ENCODE measurements at places on chromosomes 3 and 15.

DNA sequence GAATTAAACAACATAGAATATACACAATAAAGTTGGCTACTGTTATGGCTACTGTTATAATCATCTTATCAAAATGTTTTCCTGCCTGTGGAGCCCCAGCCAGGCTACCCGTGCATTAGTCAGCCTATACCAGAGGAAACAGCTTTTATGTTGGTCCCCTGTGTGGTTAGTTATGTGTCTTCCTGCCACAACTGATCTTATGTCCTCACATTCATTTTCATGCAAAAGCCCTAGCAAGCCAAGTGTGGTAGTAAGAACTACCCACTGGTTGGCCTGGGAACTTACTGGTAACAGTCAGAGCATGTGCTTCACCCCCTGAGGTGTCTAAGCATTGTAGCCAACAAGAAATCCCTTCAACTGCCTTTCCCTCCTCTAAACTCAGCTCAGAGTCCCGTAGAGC lies 21.8 kb downstream of the MGLL start:
- DNase-seq: peak; percentile 60

DNA sequence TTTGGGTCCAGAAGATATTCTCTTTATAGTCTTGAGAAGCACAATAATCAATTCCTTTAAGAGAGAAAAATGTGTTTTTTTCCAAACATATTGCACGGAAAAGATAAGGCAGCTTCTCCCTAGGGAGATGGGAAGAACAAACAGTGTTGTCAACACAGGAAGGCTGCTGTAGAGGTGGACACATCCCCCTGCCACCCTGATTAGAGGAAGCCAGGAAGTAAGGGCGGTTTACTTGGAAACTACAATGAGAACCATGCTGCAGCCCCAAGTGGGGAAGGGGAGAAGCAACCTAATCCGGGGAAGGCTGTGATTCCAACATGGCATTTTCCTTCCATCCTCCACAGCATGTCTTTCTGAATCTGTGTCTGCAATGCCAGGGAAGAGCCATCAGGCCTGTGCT lies 256.9 kb upstream of the TGFBR2 start:
- DNase-seq: no peak

- no peak for DNase-seq
Observed at GRCh38 chr3:183117056-183117455, 17.8 kb upstream of the MCCC1 start.

DNA sequence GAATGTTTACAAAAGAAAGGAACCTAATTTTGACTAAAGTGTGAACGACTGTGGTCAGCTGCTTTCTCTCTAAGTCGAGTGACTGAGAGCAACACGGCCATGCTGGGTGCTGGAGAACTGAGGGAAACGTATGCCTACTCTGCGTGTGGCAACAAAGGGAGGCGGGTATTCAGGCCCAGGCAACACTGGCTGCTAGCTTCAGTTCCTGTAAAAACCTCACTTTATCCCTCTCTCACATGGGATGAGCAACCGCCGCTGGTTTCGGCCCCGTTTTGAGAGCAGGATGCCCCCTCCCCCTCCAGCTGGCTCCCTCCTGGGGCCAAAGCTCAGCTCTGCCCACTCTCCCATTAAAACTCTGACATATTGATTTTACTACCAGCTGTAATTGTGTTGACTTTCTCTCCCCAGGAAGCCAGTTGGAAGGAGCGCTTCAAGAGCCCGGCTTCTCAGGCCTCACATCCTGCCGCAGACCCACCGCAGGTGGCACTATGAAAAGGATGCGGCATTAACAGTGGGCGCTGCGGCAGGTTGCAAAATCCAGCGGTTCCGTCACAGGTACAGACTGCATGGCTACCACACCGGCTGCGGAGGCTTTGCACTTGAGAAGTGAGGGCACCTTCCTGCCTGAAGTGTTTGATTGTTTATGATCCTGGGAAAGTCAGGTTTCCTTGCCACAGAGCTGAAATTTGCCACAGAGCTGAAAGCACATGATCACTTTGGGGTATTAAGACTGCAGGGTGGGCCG lies 12.7 kb downstream of the PLXND1 start:
- DNase-seq: peak; percentile 37

GRCh38 chr3:31433679-31433992 lies 99.1 kb upstream of the STT3B start:
- no peak for DNase-seq

- DNase-seq: no peak
Observed at GRCh38 chr3:9696480-9697220, 7.0 kb upstream of the CPNE9 start.

DNA sequence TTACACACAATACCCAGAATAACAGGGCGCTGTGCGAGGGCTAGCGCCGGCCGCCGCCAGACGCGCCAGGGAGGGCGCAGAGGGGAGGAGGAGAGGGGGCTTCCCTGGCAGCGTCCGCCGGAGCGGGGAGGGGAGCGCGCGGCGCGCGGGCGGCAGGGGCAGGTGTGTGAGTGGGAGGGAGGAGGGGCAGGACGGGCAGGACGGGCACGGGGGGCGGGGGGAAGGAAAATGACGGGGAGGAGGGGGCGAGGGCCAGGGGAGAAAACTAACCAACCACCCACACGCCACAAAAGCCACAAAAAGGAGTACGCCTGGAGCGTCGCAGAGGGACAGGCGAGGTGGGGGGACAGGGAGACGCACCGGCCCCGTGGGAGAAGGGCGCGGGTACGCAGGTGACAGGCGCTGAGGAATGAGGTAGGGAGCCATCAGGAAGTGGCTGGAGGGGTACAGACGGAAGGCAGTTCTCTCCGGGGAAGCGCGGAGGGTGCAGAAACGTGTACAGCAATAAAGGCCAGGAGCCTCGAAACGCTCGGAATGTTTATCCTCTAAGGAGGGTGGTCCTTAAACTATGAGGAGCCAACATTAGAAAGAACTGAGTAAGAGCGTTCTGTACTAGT lies 610 bp upstream of the SATB1 start:
- peak; percentile 32 for DNase-seq

DNA sequence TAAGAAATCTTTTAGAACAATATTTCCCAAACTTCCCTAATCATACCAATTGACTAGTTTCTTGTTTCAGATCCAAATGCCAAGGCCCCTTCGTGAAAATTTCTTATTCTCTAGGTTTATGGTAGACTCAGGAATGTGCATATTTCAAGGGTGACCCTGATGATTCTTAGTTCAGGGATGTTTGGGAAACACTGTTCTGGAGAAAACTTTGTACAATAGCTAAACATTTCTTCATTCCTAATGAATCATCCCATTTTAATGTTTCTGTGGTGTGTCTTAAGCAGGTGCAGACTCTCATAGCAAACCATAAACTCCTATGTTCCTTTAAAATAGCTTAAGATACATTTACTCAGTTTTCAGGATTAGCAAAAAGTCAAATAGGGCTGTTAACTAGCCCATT lies 314.5 kb downstream of the TIGIT start:
- DNase-seq: peak; percentile 87

GRCh38 chr15:35104526-35105147 lies 19.5 kb upstream of the NANOGP8 start:
- DNase-seq: no peak

GRCh38 chr3:31265646-31266428 lies 266.9 kb upstream of the STT3B start:
- no peak for DNase-seq

DNA sequence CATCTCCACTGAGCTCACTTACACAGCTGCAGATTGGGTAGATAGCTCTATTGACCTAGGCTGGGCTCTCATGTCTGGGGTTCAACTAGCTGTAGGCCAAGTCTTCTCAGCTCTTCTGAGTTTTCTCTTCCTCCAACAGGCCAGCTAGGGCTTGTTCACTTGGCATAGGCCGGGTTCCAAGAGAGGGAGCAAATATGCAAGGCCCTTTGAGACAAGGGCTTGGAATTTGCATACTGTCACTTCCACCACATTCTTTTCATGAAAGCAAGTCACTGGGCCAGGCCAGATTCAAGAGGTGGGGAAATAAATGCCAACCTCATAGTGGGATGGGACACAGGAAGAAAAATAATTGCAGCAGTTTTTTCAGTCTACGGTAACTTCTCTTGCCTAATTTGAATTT lies 25.2 kb downstream of the PIGB start:
- peak; percentile 45 for DNase-seq

DNA sequence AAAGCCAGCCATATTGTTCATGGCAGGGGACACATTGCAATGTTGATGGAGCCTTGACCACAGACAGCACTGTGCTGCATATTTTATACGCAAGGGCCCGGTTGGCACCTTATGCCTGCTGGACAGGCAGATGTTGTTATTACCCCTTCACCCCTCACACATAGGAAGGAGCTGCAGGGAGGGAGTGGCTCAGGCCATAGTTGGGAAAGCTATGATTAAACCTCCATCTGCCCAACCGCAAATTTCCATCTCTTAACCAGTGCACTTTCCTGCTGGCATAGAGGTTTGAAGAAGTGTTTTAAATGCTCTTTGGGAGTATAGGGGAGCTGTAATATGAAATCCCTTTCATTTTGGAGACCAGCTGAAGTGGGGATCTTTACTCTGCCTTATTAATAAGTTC lies 224.7 kb downstream of the CACNA2D3 start:
- no peak for DNase-seq

All from GM23248 (cell line).